RCC 7860 (cell line): ENCODE measurements at places on chromosomes 7 and 10.
A peak's percentile ranks its signal among the peaks of the same experiment; 100 is the strongest.

GRCh38 chr7:41907444-41907843, 204.6 kb upstream of the INHBA start:
- no peak for DNase-seq

- no peak for DNase-seq
These were observed 65.8 kb upstream of the PRSS58 start for GRCh38 chr7:142323706-142324105.

GRCh38 chr10:6491841-6492609, 88.1 kb downstream of the PRKCQ start:
- DNase-seq = no peak

DNA sequence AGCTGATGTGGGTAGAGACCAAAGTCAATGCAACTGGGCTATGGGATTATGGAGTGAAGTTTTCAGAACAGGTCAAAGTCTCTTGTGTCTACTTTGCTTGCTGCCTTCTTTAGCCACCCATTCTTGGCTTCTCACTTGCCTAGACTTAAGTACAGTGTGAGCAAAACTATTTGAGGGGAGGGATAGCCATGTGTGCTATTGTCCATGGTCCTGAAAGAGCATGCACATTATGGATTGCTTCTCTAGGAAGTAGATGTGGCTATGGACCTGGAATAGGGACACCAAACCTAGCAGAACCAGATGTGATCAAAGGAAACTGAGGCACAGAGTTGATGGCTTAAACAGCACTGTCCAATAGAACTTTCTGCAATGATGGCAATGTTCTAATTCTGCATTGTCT, 81.9 kb upstream of the ZNF800 start:
- DNase-seq = no peak

GRCh38 chr10:44682507-44682906, 228.6 kb upstream of the TMEM72 start:
- DNase-seq = no peak

DNA sequence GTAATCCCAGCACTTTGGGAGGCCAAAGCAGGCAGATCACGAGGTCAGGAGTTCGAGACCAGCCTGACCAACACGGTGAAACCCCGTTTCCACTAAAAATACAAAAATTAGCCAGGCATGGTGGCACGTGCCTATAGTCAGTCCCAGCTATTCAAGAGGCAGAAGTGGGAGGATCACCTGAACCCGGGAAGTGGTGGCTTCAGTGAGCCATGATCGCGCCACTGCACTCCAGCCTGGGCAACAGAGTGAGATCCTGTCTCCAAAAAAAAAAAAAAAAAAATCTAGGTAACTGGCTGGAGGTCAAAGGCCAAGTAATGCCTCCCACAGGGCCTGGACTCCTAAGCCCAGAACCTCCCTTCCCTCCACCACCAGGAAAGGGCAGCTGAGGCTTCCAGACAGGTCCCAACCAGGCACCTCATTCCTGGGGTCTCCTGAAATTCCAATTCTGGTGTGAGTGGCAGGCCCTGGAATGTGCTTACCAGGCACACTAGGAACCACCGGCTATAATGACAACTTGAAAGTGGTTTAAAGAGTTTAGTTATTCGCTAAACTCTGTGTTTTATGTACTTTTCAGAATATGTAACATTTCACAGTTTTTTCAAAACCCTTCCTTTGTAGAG, 86.9 kb upstream of the TNRC18 start:
- DNase-seq = peak; percentile 37

GRCh38 chr10:50382576-50383023, 131.3 kb upstream of the ASAH2 start:
- no peak for DNase-seq

- DNase-seq = no peak
These were observed 9.2 kb downstream of the CPA2 start for GRCh38 chr7:130275826-130276297.

DNA sequence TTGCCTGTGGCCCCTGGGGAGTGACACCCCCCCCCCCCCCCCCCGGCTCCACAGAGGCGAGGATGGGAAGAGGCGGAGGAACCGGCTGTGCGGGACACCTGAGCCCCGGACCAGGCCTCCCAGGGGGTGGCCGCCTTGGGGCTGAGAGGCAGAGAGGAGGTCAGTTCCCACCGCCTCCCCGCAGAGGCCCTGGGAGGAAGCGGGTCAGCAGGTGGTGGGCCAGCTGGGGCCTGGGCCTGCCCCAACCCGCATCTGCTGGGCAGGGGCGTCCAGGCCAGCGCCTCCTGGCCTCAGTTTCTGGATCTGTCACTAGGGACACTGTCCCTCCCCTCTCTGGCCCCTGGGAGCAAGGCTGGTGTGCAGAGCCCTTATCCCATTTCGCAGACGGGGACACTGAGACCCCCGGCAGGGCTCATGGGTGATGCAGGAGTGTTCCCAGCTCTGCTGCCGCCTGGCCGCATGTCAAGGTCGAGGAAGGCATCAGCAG, 14.6 kb upstream of the LFNG start:
- DNase-seq = no peak

DNA sequence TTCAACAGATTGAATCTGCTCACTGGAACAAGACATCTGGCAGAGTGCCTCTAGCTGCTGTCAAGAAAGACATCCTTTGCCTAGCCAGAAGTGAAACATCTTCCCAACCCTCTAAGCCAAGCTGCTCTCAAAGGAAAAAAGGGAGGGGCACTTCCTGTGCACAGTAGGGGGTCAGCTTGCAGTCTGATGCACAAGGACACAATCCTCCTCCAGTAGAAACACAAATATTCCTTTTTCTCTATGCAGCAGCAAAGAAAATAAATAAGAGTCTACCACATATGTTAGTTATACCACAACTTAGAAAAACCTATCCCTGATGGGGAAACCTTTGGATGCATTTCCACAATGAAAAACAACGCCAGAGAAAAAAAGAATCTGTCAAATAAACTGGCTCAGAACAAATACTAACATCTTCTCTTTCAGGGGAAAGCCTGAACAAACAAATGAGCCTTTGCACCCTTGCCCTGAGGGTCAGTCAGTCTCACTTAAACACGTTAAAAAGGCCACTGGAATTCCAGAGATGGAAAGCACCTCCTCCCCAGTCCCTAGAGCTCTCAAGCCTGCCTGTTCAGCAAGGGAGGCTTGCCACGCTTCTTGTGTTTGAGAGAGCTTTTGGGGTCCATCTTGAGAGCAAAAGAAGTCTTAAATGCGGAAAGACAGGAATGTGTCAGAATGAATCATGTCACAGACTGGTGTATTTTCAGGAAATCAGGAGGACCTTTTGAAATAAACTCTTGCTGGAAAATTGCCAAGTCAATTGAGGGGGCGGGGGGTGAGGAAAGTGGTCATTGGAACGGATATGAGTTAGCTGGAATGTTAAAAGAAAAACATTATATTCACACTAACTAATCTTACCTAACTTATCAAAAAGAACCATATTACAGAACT, 7.5 kb downstream of the LAMB1 start:
- peak; percentile 90 for DNase-seq

- no peak for DNase-seq
These were observed 216.6 kb downstream of the MAD1L1 start for GRCh38 chr7:2016021-2016631.

DNA sequence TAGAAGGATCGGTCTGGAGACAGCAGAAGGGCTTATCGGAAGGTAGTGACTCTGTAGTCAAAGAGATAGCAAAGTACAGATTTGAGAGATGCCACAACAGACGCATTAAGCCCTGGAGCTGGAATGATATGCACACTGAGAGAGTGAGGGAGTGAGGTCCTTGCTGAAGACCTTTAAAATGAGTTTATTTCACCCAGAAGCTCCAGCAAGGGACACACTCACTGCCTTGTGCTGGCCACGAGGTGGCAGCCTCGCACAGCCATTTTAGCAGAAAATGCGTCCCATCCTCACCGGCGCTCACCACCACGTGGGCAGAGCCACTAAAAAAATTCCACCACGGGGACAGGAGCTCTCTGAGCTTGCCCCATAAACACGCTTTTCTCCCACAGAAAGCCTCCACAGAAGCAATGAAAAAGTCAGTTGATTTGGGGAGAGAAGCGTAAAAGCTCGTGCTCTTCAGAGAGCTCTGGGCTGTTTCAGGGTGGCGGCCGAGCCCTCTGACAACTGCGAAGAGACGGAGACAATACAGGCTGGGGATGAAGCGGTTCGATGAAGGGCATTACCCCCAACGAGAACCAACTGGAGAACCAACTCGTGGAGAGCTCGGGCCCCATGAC, 163.0 kb upstream of the KLF14 start:
- DNase-seq = peak; percentile 54
